T-helper 2 cell treated with Interferon-gamma antibody and Interleukin-4, amounts not matched to agents 5 μg/mL and 100 μg/mL, for 36 hours (primary cell): ENCODE measurements at places on chromosomes 4 and X.

- no peaks in the 10 kb centered on the region for H3K27me3 ChIP-seq
- DNase-seq, result no peak
- H3K4me1 ChIP-seq, result peaks cover 2% of the 10 kb centered on the region
- no peaks in the 10 kb centered on the region for H3K36me3 ChIP-seq
These were observed 92.5 kb upstream of the EDA2R start for GRCh38 chrX:66731398-66731797.

DNA sequence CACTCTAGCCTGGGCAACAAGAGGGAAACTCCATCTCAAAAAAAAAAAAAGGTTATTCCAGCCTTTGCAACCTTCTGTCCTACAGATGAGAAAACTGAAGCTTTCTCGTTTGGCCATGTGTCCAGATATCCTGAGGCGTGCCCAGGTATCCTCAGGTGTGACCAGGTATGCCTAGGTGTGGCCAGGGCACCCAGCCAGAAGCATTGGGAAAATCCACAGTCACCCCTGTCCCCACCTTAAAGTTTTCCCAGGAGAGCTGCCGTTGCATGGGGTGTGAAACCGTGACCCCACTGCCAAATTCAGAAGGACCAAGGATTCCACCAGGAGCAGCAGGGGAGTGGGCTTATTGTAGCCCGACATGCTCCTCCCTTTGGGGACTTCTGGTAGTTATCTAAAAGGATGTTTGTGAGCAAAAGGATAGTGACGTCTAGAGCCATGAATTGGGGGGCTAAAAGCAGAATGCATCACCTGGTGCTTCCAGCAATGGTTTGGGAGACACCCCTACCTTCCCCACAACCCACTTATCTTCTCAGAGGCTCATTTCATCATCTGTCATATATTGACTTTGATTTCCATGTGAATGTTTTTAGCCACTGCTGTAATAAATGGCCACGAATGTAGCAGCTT is 4.0 kb upstream of the DHRSX start:
- no peak overlapping the region for H3K27ac ChIP-seq
- no peak overlapping the region for H3K4me3 ChIP-seq
- no peaks in the 10 kb centered on the region for H3K36me3 ChIP-seq
- peaks cover 2% of the 10 kb centered on the region for H3K4me1 ChIP-seq

DNA sequence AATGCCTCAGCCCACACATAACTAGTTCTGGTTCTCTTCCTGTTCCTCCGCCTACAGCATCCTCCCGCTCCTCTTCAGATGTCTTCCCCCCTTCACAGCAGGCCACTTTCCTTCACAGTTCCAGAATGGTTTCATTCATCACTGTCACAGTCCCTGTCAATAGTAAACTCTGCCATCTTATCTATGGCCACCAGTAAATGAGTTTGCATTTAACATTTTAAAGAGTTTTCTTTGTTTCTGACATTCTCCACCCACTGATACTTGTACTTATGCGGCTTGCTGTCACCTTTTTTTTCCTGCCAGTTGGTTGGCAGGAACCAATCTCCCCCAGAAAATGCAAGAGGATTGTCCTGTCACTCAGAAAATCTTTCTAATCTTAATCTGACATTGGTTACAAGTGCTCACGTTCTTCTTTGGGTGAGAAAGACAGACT is 114.1 kb downstream of the GLUD2 start:
- peak overlapping the region; percentile 78 for H3K27ac ChIP-seq
- peak overlapping the region; percentile 75 for H3K4me3 ChIP-seq
- no peaks in the 10 kb centered on the region for H3K36me3 ChIP-seq
- DNase-seq, result peak; percentile 34

GRCh38 chrX:73987166-73987565 is 316.8 kb upstream of the ZCCHC13 start:
- no peaks in the 10 kb centered on the region for H3K27me3 ChIP-seq
- H3K27ac ChIP-seq, result peak overlapping the region; percentile 45
- peaks cover 3% of the 10 kb centered on the region for H3K4me1 ChIP-seq
- peaks cover 32% of the 10 kb centered on the region for H3K36me3 ChIP-seq

- no peak for DNase-seq
- H3K36me3 ChIP-seq, result no peaks in the 10 kb centered on the region
- no peak overlapping the region for H3K27ac ChIP-seq
- H3K4me3 ChIP-seq, result no peak overlapping the region
- no peaks in the 10 kb centered on the region for H3K4me1 ChIP-seq
- no peaks in the 10 kb centered on the region for H3K27me3 ChIP-seq
These were observed 156.6 kb downstream of the ADGRL3 start for GRCh38 chr4:61356696-61357095.

DNA sequence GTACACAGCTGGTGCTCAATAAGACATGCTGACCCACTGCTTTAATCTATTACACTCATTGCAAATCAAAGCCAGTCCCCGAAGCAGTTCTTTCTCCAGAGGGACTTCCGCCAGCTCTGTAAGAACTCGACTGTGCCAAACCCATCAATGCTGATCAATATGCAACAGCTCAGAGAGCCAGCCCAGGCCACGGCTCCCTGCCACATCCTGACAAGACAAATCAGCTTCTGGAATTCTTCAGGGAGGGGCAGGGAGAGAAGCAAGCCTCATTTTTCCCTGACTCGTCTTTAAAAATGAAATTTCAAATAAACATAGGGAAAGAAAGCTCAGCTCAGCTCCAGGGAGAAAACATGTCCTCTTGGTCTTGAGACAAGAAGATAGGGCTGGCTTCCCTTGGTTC is 5.3 kb upstream of the ADRA2C start:
- no peak for DNase-seq
- no peaks in the 10 kb centered on the region for H3K36me3 ChIP-seq
- no peak overlapping the region for H3K4me3 ChIP-seq
- peaks cover 3% of the 10 kb centered on the region for H3K27me3 ChIP-seq
- no peaks in the 10 kb centered on the region for H3K4me1 ChIP-seq
- no peak overlapping the region for H3K27ac ChIP-seq

GRCh38 chrX:41352329-41352838 is 18.4 kb downstream of the DDX3X start:
- H3K36me3 ChIP-seq, result peaks cover 24% of the 10 kb centered on the region
- H3K27me3 ChIP-seq, result no peaks in the 10 kb centered on the region
- peaks cover 11% of the 10 kb centered on the region for H3K4me1 ChIP-seq

DNA sequence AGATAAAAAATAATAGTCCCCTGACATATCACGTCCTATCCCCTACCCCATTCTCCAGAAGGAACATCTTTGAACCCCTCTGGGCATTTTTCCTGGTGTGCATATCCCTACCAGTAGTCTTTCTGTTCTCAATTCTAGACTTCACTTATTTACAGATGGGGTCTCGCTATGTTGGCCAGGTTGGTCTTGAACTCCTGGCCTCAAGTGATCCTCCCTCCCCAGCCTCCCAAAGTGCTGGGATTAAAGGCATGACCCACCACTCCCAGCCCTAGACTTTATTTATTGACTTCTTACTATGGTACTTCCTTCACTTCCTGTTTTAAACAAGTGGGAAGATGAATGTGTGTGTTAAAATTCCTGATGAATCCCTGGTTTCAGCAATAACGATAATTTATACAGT is 612 bp upstream of the RRAGB start:
- H3K4me1 ChIP-seq, result peaks cover 17% of the 10 kb centered on the region
- peak overlapping the region; percentile 94 for H3K4me3 ChIP-seq
- DNase-seq, result no peak
- peak overlapping the region; percentile 70 for H3K27ac ChIP-seq
- peaks cover 8% of the 10 kb centered on the region for H3K36me3 ChIP-seq

GRCh38 chrX:5857232-5857631 is 371.4 kb downstream of the NLGN4X start:
- no peak for DNase-seq
- no peaks in the 10 kb centered on the region for H3K36me3 ChIP-seq
- no peaks in the 10 kb centered on the region for H3K27me3 ChIP-seq
- no peak overlapping the region for H3K27ac ChIP-seq
- H3K4me1 ChIP-seq, result no peaks in the 10 kb centered on the region
- H3K4me3 ChIP-seq, result no peak overlapping the region

DNA sequence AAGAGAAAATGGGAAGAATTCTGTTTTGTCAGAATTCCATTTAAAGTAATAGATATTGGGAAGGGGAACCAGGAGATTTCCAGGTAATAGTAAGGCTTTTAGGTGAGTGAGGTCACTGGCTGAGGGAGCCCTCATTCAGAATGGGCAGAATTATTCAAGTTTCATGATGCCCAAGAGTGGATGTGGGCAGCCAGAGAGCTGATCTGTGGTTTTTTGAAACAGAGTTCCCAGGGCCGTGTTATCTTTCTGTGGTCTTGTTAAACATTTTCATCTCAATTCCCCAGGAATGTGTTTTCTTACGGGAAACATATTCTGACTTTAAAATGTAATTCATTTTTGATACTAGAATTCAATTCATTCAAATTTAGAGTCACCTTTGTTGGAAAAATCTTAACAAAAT is 182.0 kb upstream of the AADAT start:
- no peak overlapping the region for H3K27ac ChIP-seq
- no peak for DNase-seq
- H3K27me3 ChIP-seq, result no peaks in the 10 kb centered on the region
- H3K36me3 ChIP-seq, result no peaks in the 10 kb centered on the region
- H3K4me1 ChIP-seq, result no peaks in the 10 kb centered on the region
- no peak overlapping the region for H3K4me3 ChIP-seq

- H3K27ac ChIP-seq, result no peak overlapping the region
- no peaks in the 10 kb centered on the region for H3K4me1 ChIP-seq
- no peak overlapping the region for H3K4me3 ChIP-seq
- DNase-seq, result no peak
- no peaks in the 10 kb centered on the region for H3K27me3 ChIP-seq
These were observed 112.9 kb upstream of the AGA start for GRCh38 chr4:177555007-177555574.

- no peaks in the 10 kb centered on the region for H3K4me1 ChIP-seq
- H3K4me3 ChIP-seq, result no peak overlapping the region
- no peaks in the 10 kb centered on the region for H3K27me3 ChIP-seq
- DNase-seq, result no peak
- H3K36me3 ChIP-seq, result no peaks in the 10 kb centered on the region
These were observed 389.5 kb upstream of the GRID2 start for GRCh38 chr4:91914176-91914804.

- H3K27ac ChIP-seq, result no peak overlapping the region
- no peak for DNase-seq
- H3K27me3 ChIP-seq, result peaks cover 3% of the 10 kb centered on the region
- H3K36me3 ChIP-seq, result peaks cover 11% of the 10 kb centered on the region
These were observed 244.3 kb downstream of the ARHGAP10 start for GRCh38 chr4:147975933-147976928.

GRCh38 chr4:120105472-120105871 is 38.8 kb upstream of the MAD2L1 start:
- H3K4me3 ChIP-seq, result no peak overlapping the region
- peaks cover 2% of the 10 kb centered on the region for H3K27me3 ChIP-seq
- H3K27ac ChIP-seq, result no peak overlapping the region
- no peak for DNase-seq

DNA sequence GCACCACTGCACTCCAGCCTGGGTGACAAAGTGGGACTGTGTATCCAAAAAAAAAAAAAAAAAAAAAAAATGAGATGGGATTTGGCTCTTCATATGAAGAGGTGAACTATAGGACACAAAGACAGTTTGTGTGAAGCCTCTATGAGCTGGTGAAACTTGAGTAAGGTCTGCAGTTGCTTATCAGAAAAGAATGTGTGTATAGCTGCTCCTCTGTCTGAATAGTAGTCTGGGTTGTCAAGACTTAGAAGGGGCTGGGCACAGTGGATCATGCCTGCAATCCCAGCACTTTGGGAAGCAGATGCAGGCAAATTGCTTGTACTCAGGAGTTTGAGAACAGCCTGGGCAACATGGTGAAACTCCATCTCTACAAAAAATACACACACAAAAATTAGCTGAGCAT is 82.8 kb downstream of the ARSF start:
- H3K36me3 ChIP-seq, result no peaks in the 10 kb centered on the region
- H3K27me3 ChIP-seq, result no peaks in the 10 kb centered on the region
- no peak for DNase-seq
- H3K4me3 ChIP-seq, result no peak overlapping the region
- H3K27ac ChIP-seq, result no peak overlapping the region
- no peaks in the 10 kb centered on the region for H3K4me1 ChIP-seq

DNA sequence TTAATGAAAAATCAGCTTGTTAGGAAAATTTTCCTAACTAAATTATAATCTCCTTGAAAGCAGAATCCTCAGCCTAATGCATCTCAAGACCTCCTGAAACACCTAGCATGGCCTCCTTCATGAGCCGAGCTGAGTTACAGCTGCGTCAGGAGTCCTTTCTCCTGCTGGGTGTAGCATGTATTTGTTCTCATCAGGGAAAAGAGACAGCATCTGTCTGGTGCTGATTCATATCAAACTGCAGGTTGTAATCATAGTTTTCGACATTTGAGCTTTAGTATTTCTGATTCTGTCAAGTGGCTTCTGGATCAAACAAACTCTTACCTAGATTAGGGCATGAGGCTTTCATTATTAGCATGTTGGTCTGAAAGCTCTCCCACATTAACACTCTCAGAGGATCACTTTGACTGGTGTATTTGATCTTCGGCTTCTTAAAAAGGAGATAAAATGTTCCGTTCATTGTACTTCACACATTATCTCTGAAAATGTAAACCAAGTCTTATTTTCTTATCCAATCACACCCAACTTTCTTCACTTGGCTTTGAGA is 140.1 kb upstream of the FRG1 start:
- no peaks in the 10 kb centered on the region for H3K4me1 ChIP-seq
- no peak overlapping the region for H3K4me3 ChIP-seq

DNA sequence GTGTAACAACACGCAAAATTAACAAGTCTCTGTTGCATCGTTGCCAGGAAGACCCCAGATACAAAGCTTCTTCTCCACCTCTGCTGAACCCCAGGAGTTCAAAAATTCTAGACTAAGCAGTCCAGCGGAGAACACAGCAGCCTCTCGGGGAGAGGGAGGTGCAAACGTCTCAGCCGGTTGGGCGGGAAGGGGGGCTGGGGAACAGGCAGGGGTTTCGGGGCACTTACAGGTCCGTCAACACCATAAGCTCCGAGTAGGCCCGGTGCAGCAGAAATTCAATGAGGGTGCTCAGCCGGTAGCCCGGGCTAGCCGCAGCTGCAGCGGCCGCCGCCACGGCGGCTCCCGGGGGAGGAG is 394 bp downstream of the MED14 start:
- peak overlapping the region; percentile 84 for H3K27ac ChIP-seq
- peak overlapping the region; percentile 90 for H3K4me3 ChIP-seq
- H3K27me3 ChIP-seq, result no peaks in the 10 kb centered on the region
- peak; percentile 5 for DNase-seq

- DNase-seq, result no peak
- H3K4me1 ChIP-seq, result peaks cover 5% of the 10 kb centered on the region
- no peak overlapping the region for H3K27ac ChIP-seq
- no peaks in the 10 kb centered on the region for H3K27me3 ChIP-seq
- H3K4me3 ChIP-seq, result no peak overlapping the region
These were observed 124.6 kb downstream of the GABRB1 start for GRCh38 chr4:47155919-47156318.

- H3K4me3 ChIP-seq, result no peak overlapping the region
- DNase-seq, result no peak
- no peaks in the 10 kb centered on the region for H3K27me3 ChIP-seq
These were observed 148.0 kb downstream of the USP46 start for GRCh38 chr4:52510939-52511565.
